ENCODE measurements at places on chromosomes 1 and 21.

GRCh38 chr1:99365141-99365540 lies 100.8 kb downstream of the PLPPR4 start:
- DNase-seq: no peak

DNA sequence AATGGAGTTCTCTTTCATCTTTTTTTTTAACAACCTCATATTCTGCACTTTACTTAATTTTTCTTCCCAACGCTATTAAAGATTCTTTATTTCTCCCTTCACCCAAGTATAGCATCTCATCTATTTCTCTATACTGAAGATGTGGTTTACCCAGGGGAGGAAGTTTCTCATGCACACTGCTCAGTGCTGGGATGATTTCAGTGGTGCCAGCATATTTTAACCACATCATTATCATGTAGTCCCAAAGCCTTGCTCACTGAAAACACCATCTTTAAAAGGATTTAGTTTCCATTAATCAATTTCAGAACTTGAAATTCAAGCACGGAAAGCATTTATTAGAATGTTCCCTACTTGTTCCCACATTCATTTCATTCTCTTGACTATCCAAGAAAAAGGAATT lies 725.7 kb downstream of the USP25 start:
- DNase-seq: no peak

- DNase-seq: no peak
Observed at GRCh38 chr1:36083635-36084496, at the start of gene TEKT2. Gene TEKT2 (plus strand): TSS chr1:36084094. CDS start chr1:36084922, 828 bp downstream.

DNA sequence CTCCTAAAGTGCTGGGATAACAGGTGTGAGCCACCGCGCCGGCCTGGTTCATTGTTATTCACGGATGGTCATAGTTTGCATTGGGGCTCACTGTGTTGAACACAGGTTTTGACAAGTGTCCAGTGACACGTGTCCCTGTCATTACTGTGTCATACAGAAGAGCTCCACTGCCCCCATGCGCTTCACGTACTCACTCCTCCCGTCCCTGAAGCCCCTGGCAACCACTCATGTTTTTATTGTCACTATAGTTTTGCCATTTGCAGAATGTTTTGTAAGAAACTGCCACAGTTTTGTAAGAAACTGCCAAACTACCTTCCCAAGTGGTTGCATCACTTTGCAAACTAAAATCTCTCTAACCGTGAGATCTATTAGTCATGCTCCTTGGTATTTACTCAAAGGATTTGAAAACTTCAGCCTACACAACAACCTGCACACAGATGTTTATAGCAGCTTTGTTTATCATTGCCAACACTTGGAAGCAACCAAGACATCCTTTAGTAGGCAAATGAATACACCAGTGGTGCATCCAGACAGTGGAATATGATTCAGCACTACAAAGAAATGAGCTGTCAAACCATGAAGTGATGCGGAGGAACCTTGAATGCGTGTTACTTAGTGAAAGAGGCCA lies 163.2 kb upstream of the COL6A1 start:
- DNase-seq: peak; percentile 54

- DNase-seq: no peak
Observed at GRCh38 chr1:16900751-16901150, 5.0 kb downstream of the RNU1-2 start.

DNA sequence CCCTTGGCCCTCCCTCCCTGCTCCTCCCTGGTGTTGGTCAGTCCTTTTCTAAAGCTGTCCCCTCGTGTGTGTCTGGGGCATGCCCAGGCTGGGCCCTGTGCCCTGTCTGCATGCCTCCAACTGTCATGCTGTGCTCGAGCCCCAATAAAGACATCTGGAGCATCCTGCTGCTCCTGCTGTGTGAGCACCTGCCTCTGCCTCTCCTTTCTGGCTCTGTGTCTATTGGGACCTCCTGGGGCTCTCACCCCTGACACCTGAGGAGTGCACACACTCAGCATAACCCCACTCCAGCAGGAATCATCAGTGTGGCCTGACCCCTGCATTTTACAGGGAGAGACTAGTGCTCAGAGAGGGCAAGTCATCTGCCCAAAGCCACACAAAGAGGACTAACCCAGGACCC lies 23.7 kb downstream of the KCNC4 start:
- no peak for DNase-seq

GRCh38 chr1:185338719-185339622 lies 21.9 kb upstream of the IVNS1ABP start:
- DNase-seq: no peak

DNA sequence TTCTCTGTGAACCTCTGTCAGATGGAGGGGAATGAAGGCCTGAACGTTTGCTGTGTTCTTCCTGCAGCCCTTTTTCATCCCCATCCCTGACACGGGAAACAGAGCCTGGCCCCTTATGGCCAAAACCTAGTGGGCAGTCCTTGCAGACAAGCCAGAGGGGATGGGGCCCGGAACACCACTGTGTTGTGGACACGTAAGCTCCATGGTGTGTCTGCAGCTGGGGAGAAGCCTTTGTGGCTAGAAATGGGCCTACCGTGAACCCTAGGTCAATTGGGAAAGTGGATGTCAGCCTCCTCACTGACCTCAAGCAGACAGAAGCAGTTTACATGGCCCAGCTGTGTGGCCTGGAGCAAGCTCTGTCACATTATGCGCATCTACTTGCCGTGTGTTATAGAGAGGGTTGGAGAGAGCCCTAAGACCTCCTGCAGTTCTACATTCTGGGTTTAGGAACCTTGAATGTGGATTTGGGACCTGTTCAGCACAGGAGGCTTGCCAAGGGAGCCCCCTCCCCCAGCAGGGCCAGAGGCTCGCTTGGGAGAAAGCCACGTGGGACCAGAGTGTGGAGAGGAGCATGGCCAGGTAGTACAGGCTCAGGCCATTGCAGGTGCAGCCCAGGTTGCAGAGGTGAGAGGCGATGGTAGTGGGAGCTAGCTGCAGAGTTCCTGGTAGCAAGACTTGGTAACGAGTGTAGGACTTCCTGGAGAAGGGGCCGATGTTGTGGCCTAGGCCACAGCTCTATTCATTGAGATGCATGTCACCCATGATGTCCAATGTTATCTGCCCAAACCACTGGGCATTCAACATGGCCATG lies 20.7 kb downstream of the PARS2 start:
- no peak for DNase-seq

DNA sequence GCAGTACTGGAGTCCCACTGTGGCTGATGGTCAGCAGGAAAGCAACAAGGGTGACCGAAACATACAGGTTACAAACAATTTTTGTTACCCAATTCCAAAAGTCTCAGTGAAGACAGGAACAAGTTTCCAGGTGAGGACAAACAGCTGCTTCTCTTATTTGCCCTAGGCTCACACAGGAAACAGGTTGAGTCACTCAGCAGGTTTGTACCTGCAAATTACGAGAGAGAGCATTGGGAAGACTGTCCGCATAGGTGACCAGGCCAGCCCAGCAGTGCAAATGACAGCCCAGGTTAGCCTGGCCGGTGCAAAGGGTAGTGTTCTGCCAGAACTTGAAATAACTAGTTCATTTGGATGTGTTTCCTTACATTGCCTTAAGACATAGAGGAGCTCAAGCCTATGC lies 40.0 kb upstream of the DSCAM start:
- no peak for DNase-seq

DNA sequence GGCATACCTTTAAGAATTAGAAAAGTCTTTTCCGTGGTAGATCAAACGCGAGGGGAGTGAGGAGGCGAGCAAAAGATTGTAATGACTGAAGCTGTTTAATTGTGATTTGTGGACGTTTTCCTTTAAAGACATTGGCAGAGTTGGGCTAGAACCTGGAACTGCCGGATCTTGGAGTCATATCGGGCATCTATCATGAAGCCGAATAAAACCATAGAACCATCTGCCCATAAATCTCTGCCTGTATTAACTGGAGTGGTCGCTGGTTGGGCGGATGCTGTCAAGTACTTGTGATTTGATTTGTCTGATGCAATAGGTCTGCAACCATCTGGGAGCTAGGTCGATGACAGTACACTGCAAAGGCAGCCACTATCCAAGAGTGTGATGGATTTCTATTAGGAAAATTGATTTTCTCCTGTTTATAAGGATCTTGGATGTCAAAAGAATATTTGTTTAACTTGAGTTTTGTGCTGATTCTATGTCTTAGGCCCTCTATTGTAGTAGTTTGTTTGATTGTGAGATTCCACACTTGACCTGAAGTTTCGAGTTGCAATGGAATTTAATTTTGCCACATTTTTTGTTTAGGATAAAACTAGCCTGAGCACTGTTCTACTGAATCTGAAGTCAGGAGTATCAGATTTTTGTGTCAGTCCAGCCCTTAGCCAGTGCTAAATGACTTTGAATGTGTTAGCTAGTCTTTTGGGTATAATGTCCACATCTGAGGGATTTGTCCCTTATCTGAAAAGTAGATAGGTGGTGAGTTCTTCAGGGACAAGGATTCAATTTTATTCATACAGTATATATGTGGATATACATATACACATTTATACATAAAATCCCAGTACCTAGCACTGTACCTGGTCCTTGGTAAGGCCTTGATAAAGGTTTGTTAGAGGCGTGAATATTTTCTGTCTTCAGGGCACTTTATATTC lies 1.2 kb downstream of the SARS1 start:
- peak; percentile 53 for DNase-seq

DNA sequence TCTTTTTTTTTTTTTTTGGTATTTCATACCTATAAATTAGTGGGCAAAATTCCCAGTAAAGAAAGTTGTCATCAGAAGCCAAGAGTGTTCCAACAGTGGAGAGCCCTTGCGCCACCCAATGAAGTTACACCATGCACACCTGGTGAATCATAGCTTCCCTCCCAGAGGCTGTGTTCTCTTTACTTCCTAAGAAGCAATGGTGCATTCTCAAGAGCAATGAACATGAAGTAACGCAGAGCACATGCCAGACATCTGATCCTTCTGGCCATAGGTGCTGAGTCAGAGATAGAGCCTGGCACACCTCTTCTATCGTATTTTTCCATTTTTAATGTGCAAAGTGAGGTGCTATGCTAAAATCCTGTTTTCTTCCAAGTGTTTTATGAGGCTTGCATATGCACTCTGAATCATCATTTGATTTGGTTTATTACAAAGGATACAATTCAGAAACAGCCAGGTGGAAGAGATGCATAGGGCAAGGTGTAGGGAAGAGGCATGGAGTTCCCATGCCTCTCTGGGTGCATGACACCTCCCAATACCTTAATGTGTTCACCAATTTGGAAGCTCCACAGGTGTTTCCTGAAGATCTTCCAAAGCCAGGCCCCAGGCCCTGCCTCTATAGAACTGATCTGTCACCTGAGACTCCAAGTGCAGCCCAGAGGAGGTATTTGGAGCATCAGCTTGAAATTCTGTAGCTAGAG lies 408.0 kb downstream of the SIPA1L2 start:
- no peak for DNase-seq

Measured in activated naive CD4-positive, alpha-beta T cell treated with anti-CD3 and anti-CD28 coated beads, Interleukin-2, amount 50 U/mL, for 72 hours (primary cell).